Thymus (tissue), 14 donors: ENCODE measurements at places on chromosomes 3 and 15. TPM values are rescaled to one million over a fixed set of nuclear protein-coding genes. Genes with fewer than 3 reads are reported as not detected.

- no peaks in the 10 kb centered on the region for H3K36me3 ChIP-seq
- no peaks in the 10 kb centered on the region for H3K4me1 ChIP-seq
- H3K27me3 ChIP-seq, result no peaks in the 10 kb centered on the region
- H3K27ac ChIP-seq, result no peak overlapping the region
- H3K4me3 ChIP-seq, result no peak overlapping the region
Observed at GRCh38 chr3:63056932-63057331, 181.7 kb upstream of the CADPS start.

- H3K36me3 ChIP-seq, result no peaks in the 10 kb centered on the region
- no peaks in the 10 kb centered on the region for H3K4me1 ChIP-seq
- H3K4me3 ChIP-seq, result no peak overlapping the region
Observed at GRCh38 chr3:164879201-164879600, 199.1 kb downstream of the SI start.

- no peak overlapping the region for H3K27ac ChIP-seq
- no peak overlapping the region for H3K4me3 ChIP-seq
- H3K36me3 ChIP-seq, result no peaks in the 10 kb centered on the region
- DNase-seq, result no peak
Observed at GRCh38 chr3:159616234-159616825, 372.3 kb upstream of the IL12A start.

- no peaks in the 10 kb centered on the region for H3K36me3 ChIP-seq
- no peak overlapping the region for H3K27ac ChIP-seq
- no peak for DNase-seq
- no peaks in the 10 kb centered on the region for H3K27me3 ChIP-seq
- no peaks in the 10 kb centered on the region for H3K4me1 ChIP-seq
Observed at GRCh38 chr3:109994853-109995252, 657.5 kb upstream of the DPPA4 start.

DNA sequence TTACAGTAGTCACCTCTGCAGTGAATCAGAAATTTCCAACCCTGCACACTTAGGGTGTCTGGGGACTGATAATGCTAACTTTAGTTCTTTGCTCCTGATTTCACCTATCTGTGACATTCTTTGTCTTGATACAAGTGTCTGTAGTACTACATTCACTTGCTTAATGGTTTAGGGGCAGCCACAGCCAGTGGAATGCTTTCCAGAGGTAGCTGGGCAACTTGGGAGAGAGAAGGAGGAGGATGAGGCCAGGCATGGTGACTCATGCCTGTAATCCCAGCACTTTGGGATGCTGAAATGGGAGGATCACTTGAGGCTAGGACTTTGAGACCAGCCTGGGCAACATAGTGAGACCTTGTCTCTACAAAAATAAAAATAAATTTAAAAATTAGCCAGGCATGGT is 8.5 kb downstream of the BAHD1 start:
- no peak for DNase-seq
- peaks cover 17% of the 10 kb centered on the region for H3K4me1 ChIP-seq
- no peaks in the 10 kb centered on the region for H3K27me3 ChIP-seq
- H3K27ac ChIP-seq, result no peak overlapping the region
- H3K36me3 ChIP-seq, result no peaks in the 10 kb centered on the region
- no peak overlapping the region for H3K4me3 ChIP-seq

DNA sequence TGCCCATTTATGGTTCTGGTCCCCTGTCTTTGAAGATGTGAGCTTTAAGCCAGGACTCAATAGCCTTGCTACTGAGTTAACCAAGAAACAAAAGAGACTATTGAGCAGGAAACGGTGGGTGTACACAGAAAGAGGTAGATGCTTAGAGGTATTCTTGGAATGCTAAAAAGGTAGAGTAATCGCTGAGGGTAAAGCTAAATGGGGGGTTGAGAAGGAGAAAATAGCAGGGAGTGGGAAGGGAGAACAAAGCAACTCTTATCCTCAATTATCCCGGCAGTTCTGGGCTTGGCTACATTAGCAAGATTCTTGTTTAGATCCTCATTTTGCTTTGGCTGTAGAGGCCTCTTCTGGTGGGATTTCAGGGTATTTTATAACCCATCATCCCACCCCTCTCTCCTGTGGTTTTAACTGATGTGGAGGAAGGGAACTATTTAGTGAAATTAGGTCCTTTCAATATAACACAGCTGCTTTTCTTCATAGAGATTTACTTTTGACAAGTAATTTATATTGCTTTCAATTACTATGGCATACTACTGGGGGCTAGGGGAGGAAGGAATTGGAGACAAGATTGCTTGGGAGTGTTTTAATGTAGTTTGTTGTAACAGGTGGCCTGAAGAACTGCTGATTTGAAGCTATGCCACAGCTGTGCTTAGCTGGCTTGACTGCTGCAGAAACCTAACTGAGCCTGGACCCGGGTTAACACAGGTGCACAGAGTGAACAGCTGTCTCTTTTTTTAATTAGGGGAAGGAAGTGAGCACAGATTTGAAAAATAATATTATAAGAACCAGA is 234.3 kb upstream of the CCDC54 start:
- H3K4me1 ChIP-seq, result no peaks in the 10 kb centered on the region
- no peak overlapping the region for H3K4me3 ChIP-seq
- no peak for DNase-seq
- H3K36me3 ChIP-seq, result no peaks in the 10 kb centered on the region

Gene CMSS1
- 27.3 TPM for polyA plus RNA-seq

Gene NR2E3
- 0.05 TPM for polyA plus RNA-seq

Gene AGTR1
- 2.1 TPM for polyA plus RNA-seq

Gene COL6A6
- 0.25 TPM for polyA plus RNA-seq

Gene ARGFX
- 0.05 TPM for polyA plus RNA-seq

Gene XCR1
- 5.7 TPM for polyA plus RNA-seq
